ENCODE measurements at places on chromosomes 16 and 17. TPM values are rescaled to one million over a fixed set of nuclear protein-coding genes. Genes with fewer than 3 reads are reported as not detected.

The DBNDD1 gene
- total RNA-seq: 58.1 TPM

The OR4D2 gene
- not detected for total RNA-seq

The C16orf46 gene
- total RNA-seq: 0.73 TPM

The FOXL1 gene
- 2.0 TPM for total RNA-seq

The ZSCAN10 gene
- not detected for total RNA-seq

The TLCD1 gene
- total RNA-seq: 51.1 TPM

The HSPB9 gene
- total RNA-seq: not detected

The NPIPA8 gene
- 0.37 TPM for total RNA-seq

The CETP gene
- total RNA-seq: not detected

The NACA2 gene
- not detected for total RNA-seq

The SP6 gene
- total RNA-seq: 4.3 TPM

The NTN3 gene
- total RNA-seq: not detected

The PRM2 gene
- total RNA-seq: not detected

The CD7 gene
- total RNA-seq: 0.07 TPM

The SLC38A8 gene
- not detected for total RNA-seq

The SMIM22 gene
- not detected for total RNA-seq

The ZC3H18 gene
- total RNA-seq: 51.5 TPM

The HS3ST2 gene
- not detected for total RNA-seq

The MMP2 gene
- 11.5 TPM for total RNA-seq

The OTOA gene
- total RNA-seq: not detected

The C16orf74 gene
- total RNA-seq: 13.1 TPM

The C16orf86 gene
- not detected for total RNA-seq

The KRTAP9-9 gene
- not detected for total RNA-seq

The PRDM7 gene
- not detected for total RNA-seq

The HNF1B gene
- 21.6 TPM for total RNA-seq

The HID1 gene
- total RNA-seq: 10.4 TPM

The CCL4 gene
- total RNA-seq: not detected

The CBX8 gene
- total RNA-seq: 18.3 TPM

The MYH2 gene
- total RNA-seq: not detected

The LITAFD gene
- total RNA-seq: not detected

The ETV4 gene
- total RNA-seq: 57.5 TPM

The ATP2A1 gene
- 1.8 TPM for total RNA-seq

The WNT9B gene
- not detected for total RNA-seq

The C16orf54 gene
- not detected for total RNA-seq

The TMIGD1 gene
- not detected for total RNA-seq

The GPRC5C gene
- total RNA-seq: 67.4 TPM

The DCXR gene
- total RNA-seq: 104 TPM

The CDR2L gene
- total RNA-seq: 70.1 TPM

The SPATA33 gene
- total RNA-seq: 13.2 TPM

The TP53TG3F gene
- 0.15 TPM for total RNA-seq
